GM20000 (cell line): ENCODE measurements at places on chromosomes 12 and 14.

GRCh38 chr14:105070760-105071137, 5.5 kb upstream of the GPR132 start:
- DNase-seq, result peak; percentile 71

DNA sequence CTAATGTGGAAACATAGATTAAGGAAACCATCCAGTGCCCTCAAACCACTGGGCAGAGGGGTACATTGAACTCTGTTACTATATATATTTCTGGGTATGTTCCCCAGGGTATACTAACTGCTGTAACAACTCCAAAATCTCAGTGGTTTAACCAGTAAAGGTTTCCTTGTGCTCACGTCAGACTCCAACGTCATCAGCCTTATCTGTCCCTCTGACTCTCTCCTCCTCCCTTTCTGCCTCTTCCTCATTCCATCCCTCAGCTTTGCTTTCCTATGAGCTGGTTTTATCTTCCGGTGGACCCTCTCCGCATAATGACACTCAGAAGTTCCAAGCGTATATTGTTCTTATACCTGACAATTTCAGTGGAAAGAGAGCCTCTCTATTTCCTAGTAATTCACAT, 21.2 kb upstream of the SMCO2 start:
- DNase-seq, result no peak

- DNase-seq, result peak; percentile 73
Measured at GRCh38 chr14:20855652-20856291, 35.4 kb upstream of the RNASE3 start.

- DNase-seq, result no peak
Measured at GRCh38 chr12:115394496-115395220, 710.7 kb upstream of the TBX3 start.

DNA sequence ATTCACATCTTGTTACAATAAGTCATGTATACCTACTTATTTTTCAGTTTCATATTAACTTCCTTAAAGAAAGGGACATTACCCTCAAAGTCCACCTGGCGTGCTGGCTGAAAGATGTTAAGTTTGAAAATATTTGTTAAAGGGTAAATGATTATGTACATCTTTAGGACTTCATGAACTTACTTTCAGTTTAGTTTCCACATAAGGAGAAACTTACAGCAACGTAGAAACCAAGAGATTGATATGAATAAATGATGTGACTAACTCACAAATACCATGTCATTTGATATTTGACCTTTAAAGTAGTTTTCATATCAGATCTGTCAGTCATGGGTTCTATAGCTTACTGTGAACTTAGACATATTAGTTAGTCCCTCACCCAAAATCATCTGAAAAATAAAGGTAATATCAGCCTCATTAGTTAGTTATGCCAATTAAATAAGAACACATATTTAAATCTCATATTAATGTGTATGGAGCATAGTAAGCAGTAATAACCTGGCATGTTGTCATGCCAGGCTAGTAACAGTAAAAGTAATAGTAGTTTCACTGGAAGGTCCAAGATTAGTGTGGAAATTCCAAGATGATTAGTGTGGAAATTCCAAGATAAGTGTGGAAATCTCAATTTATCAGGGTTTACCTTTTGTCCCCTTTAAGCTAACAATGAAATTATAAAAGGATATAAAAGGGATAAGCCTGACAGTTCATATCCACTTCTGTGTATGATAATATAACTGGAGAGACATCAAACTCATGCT, 1.9 kb upstream of the CLEC2D start:
- peak; percentile 25 for DNase-seq

DNA sequence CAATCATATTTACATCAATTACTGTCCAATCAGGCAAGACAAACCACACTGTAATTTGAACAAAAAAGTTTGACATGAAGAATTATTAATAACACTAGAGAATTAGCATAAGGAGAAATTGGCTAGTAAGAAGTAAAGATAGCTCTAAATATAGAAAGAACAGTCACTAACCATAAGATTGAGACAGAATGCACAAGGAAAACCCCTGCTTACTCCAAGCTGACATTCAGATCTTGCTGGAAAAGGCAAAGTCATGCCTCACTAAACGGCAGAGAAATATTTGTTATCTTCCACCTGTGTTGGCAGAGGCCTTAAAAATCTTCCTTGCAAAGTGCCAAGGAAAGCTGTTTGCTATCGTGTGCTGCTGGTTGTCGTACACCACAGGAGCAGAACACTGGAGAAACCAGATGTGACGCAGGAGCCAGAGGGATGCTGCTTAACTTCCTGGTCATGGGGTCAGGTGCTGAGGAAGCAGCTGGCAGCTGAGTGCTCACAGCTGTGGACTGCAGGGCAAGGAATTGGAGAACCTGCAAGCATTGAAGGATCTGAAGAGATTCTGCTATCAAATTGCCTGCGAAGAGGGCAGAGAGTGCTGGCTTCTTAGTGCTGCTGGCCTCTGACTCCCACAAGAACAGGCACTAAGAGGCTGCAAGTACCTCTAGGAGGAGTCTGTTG, 1323.3 kb downstream of the LRFN5 start:
- DNase-seq, result no peak

GRCh38 chr12:54385251-54385914, 850 bp upstream of the ZNF385A start:
- DNase-seq, result peak; percentile 69

DNA sequence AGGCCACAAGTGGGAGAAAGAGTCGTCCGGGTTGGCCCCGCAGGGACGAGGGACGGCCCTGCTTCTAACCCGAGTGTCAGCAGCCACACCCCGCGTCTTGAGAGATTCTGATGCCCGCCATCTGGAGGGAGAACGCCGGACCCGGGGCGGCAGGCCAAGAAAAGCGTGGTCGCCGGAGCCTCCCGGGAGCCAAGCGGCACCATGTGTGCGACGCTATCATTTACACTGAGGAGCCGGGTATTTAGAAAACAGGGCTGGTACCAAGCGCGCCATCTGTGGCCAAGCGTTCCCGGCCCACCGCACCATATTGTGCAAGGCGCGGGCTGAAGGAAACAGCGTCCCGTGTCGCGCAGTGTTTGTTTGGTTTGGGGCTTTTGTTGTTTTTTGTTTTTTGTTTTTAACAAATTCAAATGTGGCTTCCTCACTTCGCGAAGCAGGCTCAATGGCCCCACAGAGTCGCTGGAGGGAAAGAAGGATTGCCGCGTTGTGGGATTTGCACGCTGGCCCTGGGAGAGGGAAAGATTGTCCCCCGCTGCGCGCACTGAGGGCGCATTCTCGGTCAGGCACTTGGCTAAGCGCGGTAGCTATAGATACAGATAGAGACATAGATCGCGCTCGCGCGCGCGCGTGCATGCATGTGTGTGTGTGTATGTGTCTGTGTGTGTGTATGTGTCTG, 153.8 kb downstream of the BCL11B start:
- no peak for DNase-seq

DNA sequence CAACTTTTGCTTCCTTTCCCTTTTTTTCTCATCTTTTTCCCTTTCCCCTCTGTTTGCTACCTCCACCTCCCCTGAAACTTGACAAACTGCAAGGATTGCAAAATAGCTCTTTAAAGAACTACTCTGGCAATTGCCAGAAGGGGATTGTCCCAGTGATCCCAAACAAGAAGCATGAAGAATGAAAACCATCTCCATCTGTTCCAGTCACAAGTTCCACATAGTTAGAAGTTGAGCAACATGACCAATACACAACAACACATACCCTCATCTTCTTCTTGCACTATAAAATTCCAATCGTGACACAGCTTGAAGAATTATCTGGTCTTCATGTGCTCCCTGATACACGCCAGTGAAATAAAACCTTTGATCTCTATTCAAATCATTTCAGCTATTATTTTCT, 93.7 kb upstream of the USP15 start:
- no peak for DNase-seq

- no peak for DNase-seq
Measured at GRCh38 chr14:57831981-57832380, 33.9 kb downstream of the SLC35F4 start.

GRCh38 chr12:80165746-80166145, 66.4 kb downstream of the OTOGL start:
- DNase-seq, result no peak

DNA sequence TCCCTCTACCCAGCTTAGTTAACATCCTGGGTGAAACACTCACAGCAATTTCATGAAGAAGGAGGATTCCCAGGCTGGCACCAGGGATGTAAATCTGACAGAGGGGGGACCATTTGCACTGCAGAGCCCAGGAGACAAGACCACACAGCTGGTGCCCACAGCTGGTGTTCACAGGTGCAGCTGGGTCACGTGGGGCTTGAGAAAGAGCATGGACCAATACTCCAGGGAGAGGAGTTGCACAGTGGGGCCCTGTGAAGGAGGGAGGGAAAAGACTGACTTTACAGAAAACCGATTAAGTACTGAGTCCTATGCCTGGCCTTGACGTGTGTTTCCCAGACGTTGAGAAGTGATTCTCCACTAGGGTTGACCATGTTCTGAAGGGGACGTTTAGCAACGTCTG, 1316.7 kb upstream of the TMEM132C start:
- DNase-seq, result no peak

- DNase-seq, result peak; percentile 71
Measured at GRCh38 chr14:75539561-75540478, 17.6 kb downstream of the BATF start.
